Endodermal cell (in vitro differentiated cells): ENCODE measurements at places on chromosomes 1 and 21. TPM values are rescaled to one million over a fixed set of nuclear protein-coding genes. Genes with fewer than 3 reads are reported as not detected.

DNA sequence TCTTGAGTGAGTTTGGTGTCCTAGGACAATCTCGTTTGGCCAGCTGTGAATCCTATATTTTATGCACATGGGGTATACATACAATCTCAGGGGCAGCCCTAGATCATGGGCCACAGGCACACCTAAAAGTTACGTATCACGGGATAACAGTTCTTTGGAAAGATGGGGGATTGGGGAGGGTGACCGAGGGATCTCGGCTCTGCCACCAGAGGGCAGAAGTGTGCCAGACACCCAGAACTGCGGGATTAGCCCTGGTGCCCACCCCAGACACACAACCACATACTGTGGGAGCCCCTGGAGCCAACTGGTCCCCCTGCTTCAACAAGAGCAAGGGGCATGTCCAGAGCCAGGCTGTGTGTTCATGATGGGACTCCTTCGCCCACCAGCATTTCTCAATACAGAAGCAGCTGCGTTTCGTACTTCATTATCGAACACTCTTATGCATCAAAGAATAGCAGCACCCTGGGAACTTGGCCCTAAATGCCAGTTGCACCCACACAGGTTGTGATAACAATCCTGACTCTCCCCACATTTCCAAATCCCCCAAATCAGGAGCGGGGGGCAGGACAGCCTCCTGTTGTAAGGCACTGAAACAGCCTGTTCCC lies 37.4 kb downstream of the TMCO4 start:
- no peak overlapping the region for H3K27ac ChIP-seq
- peak; percentile 88 for DNase-seq
- H3K36me3 ChIP-seq: no peaks in the 10 kb centered on the region
- no peaks in the 10 kb centered on the region for H3K27me3 ChIP-seq
- peaks cover 10% of the 10 kb centered on the region for H3K4me1 ChIP-seq

DNA sequence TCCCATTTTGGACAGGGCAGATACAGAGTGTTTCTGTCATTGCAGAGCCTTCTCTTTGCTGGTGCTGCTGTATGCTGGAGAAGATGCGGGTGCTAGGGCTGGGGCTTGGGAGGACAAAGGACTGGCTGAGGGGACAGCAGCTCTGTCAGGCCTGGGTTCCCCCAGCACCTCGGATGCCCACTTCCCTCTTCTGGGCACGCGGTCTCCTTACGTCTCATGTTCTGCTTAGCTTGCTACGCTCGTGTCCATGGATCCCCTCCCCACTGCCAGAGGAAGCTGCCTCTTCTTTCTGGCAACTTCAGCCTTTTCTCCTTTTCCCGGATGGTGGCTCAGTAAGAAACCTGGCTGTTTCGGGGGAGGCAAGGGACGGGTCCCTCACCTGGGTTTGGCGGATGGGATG lies 75.7 kb downstream of the ARHGEF10L start:
- H3K36me3 ChIP-seq: no peaks in the 10 kb centered on the region
- H3K27me3 ChIP-seq: no peaks in the 10 kb centered on the region
- no peak overlapping the region for H3K27ac ChIP-seq
- no peaks in the 10 kb centered on the region for H3K4me1 ChIP-seq
- H3K4me3 ChIP-seq: no peak overlapping the region

GRCh38 chr1:219404629-219405028 lies 208.3 kb downstream of the ZC3H11B start:
- H3K4me1 ChIP-seq: peaks cover 13% of the 10 kb centered on the region
- no peak overlapping the region for H3K27ac ChIP-seq
- no peak overlapping the region for H3K4me3 ChIP-seq
- DNase-seq: no peak
- H3K36me3 ChIP-seq: no peaks in the 10 kb centered on the region
- no peaks in the 10 kb centered on the region for H3K27me3 ChIP-seq

DNA sequence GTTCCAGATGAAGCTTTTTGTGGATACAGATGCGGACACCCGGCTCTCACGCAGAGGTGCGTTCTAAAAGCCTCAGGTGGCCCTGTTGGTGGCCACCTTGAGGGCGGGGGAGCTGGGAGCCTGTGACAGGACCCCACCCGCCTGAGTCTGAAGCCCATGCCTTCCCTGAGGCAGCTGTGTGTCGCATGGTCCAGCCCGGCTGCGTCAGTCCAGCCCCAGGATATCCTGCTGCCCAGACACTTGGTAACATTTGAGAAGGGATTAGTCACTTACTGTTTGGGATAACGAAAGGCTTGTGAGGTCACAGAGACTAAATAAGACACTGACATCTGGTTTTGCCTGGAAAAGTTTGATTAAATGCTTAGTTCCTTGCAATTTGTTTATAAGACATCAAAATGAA lies 68.9 kb downstream of the UCK2 start:
- peak; percentile 28 for DNase-seq
- peaks cover 60% of the 10 kb centered on the region for H3K36me3 ChIP-seq
- peaks cover 26% of the 10 kb centered on the region for H3K4me1 ChIP-seq
- no peak overlapping the region for H3K27ac ChIP-seq
- H3K4me3 ChIP-seq: no peak overlapping the region

- DNase-seq: no peak
- H3K27me3 ChIP-seq: no peaks in the 10 kb centered on the region
- no peaks in the 10 kb centered on the region for H3K36me3 ChIP-seq
- H3K27ac ChIP-seq: no peak overlapping the region
Measured at GRCh38 chr1:63126104-63126503, 196.3 kb upstream of the FOXD3 start.

DNA sequence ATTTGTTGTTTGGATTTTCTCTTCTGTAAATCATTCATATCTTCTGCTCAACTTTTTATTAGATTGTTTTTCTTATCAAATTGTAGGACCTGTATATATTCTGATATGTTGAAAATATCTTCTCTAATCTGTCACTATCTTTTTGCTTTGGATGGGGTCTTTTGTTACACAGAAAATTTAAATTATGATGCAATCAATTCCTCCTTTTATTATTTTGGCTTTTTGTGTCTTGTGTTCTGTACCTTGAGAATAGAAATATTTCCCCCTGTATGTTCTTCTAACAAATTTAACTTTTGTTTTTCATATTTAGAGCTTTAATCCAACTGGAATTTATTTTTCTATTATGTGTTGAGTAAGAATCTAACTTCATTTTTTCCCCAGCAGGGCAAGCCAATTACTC lies 3.2 kb upstream of the AVPR1B start:
- no peak overlapping the region for H3K27ac ChIP-seq
- no peak for DNase-seq
- no peak overlapping the region for H3K4me3 ChIP-seq
- peaks cover 30% of the 10 kb centered on the region for H3K27me3 ChIP-seq
- no peaks in the 10 kb centered on the region for H3K36me3 ChIP-seq
- H3K4me1 ChIP-seq: no peaks in the 10 kb centered on the region

- no peaks in the 10 kb centered on the region for H3K27me3 ChIP-seq
- no peaks in the 10 kb centered on the region for H3K4me1 ChIP-seq
- H3K27ac ChIP-seq: no peak overlapping the region
- H3K4me3 ChIP-seq: no peak overlapping the region
- DNase-seq: no peak
Measured at GRCh38 chr1:53633073-53633704, 105.8 kb downstream of the GLIS1 start.

DNA sequence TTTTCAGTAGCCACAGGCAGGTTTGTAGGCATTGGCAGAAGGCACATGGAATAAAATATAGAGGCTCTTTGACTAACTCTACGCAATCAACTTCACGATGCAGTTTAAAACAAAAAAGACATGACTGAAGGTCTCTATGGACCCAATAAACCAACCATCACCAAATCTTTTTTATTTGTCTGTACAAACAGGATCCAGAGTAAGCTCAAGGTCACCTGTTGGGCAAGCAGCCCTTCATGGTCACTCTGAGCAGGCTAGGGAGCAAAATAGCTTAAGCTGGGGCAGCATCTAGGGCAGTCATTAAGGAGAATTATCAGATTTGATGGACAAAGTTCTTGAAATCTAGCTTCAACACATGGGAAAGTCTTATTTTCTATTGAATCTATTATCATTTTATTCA lies 26.8 kb upstream of the PROX1 start:
- H3K36me3 ChIP-seq: no peaks in the 10 kb centered on the region
- no peak overlapping the region for H3K27ac ChIP-seq
- no peak overlapping the region for H3K4me3 ChIP-seq
- no peaks in the 10 kb centered on the region for H3K27me3 ChIP-seq

GRCh38 chr1:116126281-116126680 lies 15.1 kb downstream of the MAB21L3 start:
- no peak overlapping the region for H3K4me3 ChIP-seq
- H3K4me1 ChIP-seq: peaks cover 18% of the 10 kb centered on the region
- DNase-seq: no peak

GRCh38 chr1:55958498-55958897 lies 620.9 kb downstream of the PLPP3 start:
- H3K36me3 ChIP-seq: no peaks in the 10 kb centered on the region
- peaks cover 8% of the 10 kb centered on the region for H3K27me3 ChIP-seq
- no peak overlapping the region for H3K27ac ChIP-seq
- no peak overlapping the region for H3K4me3 ChIP-seq
- no peaks in the 10 kb centered on the region for H3K4me1 ChIP-seq

GRCh38 chr1:61670016-61670415 lies 54.9 kb downstream of the TM2D1 start:
- H3K27me3 ChIP-seq: peaks cover 52% of the 10 kb centered on the region
- H3K4me1 ChIP-seq: no peaks in the 10 kb centered on the region
- no peak for DNase-seq
- H3K27ac ChIP-seq: no peak overlapping the region
- H3K4me3 ChIP-seq: no peak overlapping the region

GRCh38 chr1:41741244-41741643 lies 177.5 kb downstream of the HIVEP3 start:
- no peaks in the 10 kb centered on the region for H3K4me1 ChIP-seq
- H3K27me3 ChIP-seq: no peaks in the 10 kb centered on the region
- no peak for DNase-seq
- H3K4me3 ChIP-seq: no peak overlapping the region
- H3K27ac ChIP-seq: no peak overlapping the region
- no peaks in the 10 kb centered on the region for H3K36me3 ChIP-seq

LDLRAP1 gene
- total RNA-seq: 13.9 TPM in 2 replicates

ATAD3C gene
- 0.28 to 0.55 TPM (median 0.38 TPM) in 3 replicates for total RNA-seq

GJA8 gene
- not detected in 2 replicates for total RNA-seq

FALEC gene
- 0.70 TPM in 1 of 2 replicates, not detected in the other for total RNA-seq

CCDC17 gene
- 3.3 and 5.1 TPM in 2 replicates for total RNA-seq

VTCN1 gene
- total RNA-seq: not detected in 3 replicates

TMEM54 gene
- total RNA-seq: 8.6 and 11.3 TPM in 2 replicates

PHLDA3 gene
- total RNA-seq: 9.6 to 16.1 TPM (median 10.0 TPM) in 3 replicates
